Hematopoietic multipotent progenitor cell treated with erythropoietin and hydrocortisone succinate and interleukin-3 and kit ligand, for 15 days (in vitro differentiated cells): ENCODE measurements at places on chromosomes 6 and 20.

GRCh38 chr6:90654806-90655205 lies 67.9 kb upstream of the MAP3K7 start:
- no peak for DNase-seq

GRCh38 chr6:74534465-74535211 lies 671.2 kb downstream of the COL12A1 start:
- DNase-seq, result no peak

DNA sequence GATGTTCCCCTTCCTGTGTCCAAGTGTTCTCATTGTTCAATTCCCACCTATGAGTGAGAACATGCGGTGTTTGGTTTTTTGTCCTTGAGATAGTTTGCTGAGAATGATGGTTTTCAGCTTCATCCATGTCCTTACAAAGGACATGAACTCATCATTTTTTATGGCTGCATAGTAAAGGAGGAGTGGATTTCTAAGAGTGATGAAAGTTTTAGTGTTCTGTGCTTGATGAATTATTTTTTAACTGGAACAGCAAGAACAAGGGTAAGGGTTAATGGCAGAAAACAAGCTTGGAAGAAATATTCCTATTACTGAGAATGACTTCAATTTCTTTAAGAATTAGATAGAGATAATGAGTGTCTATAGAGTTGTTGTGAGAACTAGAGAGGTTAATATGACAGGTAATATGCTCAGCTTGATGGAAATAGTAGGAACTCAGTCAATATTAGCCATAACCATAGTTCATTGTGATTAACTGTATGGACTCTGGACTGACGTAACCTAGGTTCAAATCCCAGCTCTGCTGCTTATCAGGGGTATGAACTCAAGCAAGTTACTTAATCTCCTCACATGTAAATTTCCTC lies 190.0 kb downstream of the RPS12 start:
- DNase-seq, result no peak

DNA sequence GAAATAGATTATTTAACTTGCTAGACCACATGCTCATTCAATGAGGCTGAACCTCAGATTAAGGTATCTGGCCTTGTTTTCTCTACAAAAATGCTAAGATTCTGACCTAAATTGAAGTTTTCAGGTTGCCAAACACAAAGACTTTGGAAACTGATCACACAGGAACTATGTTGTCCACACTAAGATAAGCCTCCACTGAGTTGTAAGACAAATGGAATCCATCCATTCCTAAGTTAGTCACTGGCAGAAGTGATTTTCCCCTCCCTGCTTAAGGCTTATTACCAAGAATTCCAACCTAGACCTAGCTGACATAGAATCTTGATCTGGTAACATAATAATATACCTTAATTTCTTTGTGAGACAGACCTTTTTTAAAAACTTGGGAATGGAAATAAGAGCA lies 608.1 kb downstream of the TENT5A start:
- no peak for DNase-seq

DNA sequence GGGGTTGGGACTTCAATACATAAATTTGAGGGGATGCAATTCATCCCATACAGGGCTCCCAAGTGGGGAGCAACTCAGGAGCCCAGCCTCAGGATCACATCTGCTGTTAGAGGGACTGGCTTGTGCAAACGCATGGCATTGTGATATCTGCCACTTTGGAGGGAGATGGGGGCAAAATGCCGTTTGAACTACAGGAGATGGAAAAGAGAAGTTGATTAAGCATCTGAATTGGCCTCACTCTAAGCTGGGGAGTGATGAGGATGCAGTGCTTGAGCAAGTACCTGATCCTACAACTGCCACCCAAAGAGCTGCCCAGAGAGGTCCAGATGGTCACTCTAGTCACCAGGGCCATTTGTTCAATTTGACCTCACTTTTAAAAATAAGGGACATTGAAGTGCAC lies 2.0 kb downstream of the LY86 start:
- no peak for DNase-seq

DNA sequence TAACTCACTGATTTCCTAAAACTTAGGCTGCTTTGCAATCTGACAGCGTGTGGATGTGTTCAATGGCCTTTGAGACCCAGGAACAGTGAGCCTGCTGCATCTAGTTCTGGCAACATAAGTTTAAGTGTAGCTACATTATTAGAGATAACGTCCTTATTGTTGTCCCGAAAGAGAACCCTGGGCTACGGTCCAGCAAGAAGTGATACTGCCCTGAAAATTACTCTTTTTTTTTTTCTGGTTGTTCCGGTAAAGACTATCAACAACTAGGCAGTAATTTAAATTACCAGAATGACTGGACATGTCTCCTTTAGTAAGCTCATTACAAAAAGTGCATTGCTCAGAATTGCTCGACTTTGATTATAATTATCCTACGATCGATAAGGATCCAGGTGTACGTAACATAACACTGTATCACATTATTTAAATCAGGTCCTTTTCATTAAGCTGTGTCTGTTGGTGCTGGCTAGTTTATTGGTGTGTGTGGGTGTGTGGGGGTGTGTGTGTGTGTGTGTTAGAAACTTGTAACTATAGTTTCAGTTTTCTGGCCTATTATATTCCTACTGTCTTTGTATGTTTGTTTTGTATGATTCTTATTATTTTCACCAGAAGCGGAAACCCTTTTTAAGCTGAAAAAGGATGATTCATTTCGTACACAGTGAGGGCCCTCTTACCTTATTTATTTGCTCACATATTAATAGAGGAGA lies 3.0 kb downstream of the TSHZ2 start:
- no peak for DNase-seq

GRCh38 chr6:35810971-35811698 lies 6.0 kb downstream of the LHFPL5 start:
- DNase-seq, result no peak

- no peak for DNase-seq
Observed at GRCh38 chr6:51477711-51478311, 609.6 kb downstream of the PKHD1 start.

GRCh38 chr20:18288749-18289267 lies 481 bp downstream of the ZNF133 start:
- no peak for DNase-seq

DNA sequence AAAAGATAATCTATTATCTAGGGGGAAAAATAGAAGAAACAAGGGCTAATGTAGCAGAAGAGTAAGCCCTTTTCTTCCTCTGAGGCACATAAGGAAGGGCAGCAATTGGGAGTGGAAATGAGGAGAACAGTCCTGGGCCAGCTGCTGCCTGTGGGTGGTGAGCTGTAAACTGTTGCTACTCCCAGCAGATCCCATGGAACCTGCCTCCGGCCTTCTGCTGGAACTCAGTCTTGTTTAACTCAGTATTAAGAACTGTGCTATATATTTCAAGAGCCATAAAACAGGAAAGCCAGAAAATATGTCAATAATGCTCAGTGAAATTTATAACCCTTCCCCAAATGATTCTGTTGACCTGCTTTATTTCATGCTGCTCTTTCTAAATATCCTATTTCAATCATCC lies 464.2 kb downstream of the COL12A1 start:
- no peak for DNase-seq

- no peak for DNase-seq
Observed at GRCh38 chr6:156890627-156891314, 113.6 kb downstream of the ARID1B start.

GRCh38 chr6:154370545-154370944 lies 13.9 kb upstream of the IPCEF1 start:
- no peak for DNase-seq

- DNase-seq, result no peak
Observed at GRCh38 chr6:4693173-4693970, 82.8 kb upstream of the CDYL start.

DNA sequence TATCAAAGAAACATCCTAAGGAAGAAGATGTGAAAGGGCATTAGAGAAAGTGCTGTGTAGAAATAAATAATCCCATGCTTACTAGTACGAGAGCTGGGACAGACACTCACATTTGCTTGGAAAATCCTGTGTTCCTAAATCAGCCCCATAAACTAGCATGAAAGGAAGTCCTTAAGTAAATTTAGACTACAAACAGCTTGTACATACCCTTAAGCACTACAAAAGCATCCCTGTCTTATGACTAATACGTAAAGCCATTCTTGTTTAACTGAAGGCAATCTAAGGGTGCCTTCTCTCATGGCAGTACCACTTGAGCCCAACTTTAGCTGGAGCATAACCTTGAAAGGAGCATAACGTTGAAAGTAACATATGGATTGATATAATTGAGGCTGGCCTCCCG lies 15.4 kb upstream of the FOXQ1 start:
- no peak for DNase-seq

DNA sequence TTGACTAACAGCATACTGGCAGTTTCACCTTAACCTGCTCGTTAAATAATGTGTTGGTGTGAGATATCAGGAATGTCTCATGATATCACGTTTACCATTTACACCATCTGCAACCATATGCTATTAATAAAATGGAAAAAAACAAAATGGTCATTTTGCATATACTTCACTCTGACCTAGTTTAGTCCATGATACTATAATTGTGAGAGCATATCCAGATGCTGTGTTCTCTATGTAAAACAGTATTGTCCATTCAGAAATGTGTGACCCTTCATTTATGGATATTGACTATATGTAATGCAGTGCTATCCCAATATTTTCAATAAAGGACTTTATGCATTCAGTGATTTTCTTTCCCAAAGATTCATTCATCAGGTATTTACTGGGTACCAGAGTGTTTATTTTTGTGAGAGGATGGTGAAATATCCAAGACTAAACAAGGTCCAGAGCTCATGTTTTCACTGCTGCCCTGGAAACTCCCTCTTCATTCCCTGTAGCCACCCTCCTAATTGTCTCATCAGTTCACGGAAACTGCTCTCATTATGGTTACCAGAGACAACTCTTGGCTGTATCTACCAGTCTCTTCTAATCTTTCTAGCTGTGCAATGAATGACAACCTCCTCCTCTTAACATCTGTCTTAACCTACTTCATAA lies 25.7 kb upstream of the HINT3 start:
- no peak for DNase-seq

DNA sequence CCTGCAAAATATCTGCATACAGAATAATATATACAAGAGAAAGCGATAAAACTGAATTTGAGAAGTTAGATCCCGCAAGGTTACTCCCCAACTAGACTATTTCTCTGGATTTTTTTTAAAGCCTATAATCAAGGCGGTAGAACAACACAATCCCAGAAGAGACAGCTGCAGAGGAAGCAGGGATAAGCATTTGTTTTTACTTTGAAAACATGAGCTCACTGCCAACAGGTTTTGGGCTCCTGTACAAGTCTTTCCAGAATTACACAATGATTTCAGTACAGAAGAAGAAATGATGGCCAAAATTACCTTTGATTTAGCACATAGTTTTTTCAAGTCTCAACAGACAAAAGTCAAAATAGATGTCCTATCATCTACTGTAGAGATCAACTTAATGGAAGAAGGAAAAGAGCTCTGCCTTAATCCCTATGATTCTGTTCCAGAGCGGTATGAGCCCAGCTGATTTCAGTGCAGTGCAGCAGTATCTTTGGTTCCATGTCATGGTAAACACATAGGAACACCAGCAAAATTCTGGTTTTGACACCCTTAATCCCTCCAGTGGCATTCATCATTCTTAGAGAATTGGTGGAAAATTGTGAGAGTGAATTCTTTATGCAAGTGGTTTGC lies 304.3 kb downstream of the HDGFL1 start:
- DNase-seq, result no peak
